ENCODE measurements at places on chromosomes 11 and 22. TPM values are rescaled to one million over a fixed set of nuclear protein-coding genes. Genes with fewer than 3 reads are reported as not detected.

CARD16 gene
- not detected for total RNA-seq

CCDC73 gene
- not detected for total RNA-seq

PGA4 gene
- total RNA-seq: not detected

CXCR5 gene
- 0.03 TPM for total RNA-seq

TRIM3 gene
- 12.5 TPM for total RNA-seq

INSC gene
- not detected for total RNA-seq

TSSK2 gene
- not detected for total RNA-seq

RGL4 gene
- total RNA-seq: not detected

SULT4A1 gene
- not detected for total RNA-seq

BDNF gene
- total RNA-seq: 7.5 TPM

SMTNL1 gene
- not detected for total RNA-seq

Measured in A549 treated with RU486 at 1 μM for 4 hours (cell line).